ENCODE measurements at places on chromosomes 2 and 18. TPM values are rescaled to one million over a fixed set of nuclear protein-coding genes. Genes with fewer than 3 reads are reported as not detected.

The PLCL1 gene
- 3.4 TPM for total RNA-seq

The LRRC30 gene
- total RNA-seq: not detected

The KIAA2012 gene
- total RNA-seq: not detected

The KIF3C gene
- 40.7 TPM for total RNA-seq

The G6PC2 gene
- total RNA-seq: not detected

The IL1RL1 gene
- 44.0 TPM for total RNA-seq

The FEV gene
- not detected for total RNA-seq

The SERPINB7 gene
- not detected for total RNA-seq

The DAPL1 gene
- total RNA-seq: not detected

The AP1S3 gene
- 3.8 TPM for total RNA-seq

The FZD7 gene
- 0.29 TPM for total RNA-seq

The LTBP1 gene
- total RNA-seq: 107 TPM

The RAB6C gene
- not detected for total RNA-seq

The HEATR5B gene
- total RNA-seq: 22.5 TPM

The CLEC4F gene
- total RNA-seq: not detected

The TEX44 gene
- not detected for total RNA-seq

The NEB gene
- total RNA-seq: 3.6 TPM

The INHA gene
- total RNA-seq: not detected
